ENCODE measurements at places on chromosomes 1 and 21.

- no peak for DNase-seq
These were observed 14.7 kb downstream of the COA7 start for GRCh38 chr1:52683367-52683940.

GRCh38 chr1:18927654-18928272 lies 25.4 kb upstream of the ALDH4A1 start:
- DNase-seq = no peak

DNA sequence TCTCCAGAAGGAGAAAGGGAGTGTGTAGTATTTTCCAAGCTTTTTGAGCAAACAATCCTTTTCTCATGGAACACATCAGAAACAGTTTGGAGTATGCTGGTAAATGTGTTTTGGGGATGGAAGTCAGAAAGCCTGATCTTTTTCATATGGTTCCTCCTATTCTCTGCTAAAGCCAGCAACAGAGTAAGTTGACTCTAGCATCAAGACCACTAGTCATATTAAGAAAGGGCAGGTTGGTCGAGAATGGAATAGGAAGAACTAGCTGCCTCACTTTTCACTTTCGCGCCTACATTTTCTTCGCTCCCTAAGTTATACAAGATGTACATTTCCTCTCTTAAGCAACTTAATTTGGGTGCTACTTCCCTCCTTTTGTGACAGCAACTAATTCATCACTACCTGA lies 24.0 kb downstream of the PPT1 start:
- no peak for DNase-seq

- no peak for DNase-seq
These were observed 22.7 kb downstream of the POFUT2 start for GRCh38 chr21:45264912-45265515.

DNA sequence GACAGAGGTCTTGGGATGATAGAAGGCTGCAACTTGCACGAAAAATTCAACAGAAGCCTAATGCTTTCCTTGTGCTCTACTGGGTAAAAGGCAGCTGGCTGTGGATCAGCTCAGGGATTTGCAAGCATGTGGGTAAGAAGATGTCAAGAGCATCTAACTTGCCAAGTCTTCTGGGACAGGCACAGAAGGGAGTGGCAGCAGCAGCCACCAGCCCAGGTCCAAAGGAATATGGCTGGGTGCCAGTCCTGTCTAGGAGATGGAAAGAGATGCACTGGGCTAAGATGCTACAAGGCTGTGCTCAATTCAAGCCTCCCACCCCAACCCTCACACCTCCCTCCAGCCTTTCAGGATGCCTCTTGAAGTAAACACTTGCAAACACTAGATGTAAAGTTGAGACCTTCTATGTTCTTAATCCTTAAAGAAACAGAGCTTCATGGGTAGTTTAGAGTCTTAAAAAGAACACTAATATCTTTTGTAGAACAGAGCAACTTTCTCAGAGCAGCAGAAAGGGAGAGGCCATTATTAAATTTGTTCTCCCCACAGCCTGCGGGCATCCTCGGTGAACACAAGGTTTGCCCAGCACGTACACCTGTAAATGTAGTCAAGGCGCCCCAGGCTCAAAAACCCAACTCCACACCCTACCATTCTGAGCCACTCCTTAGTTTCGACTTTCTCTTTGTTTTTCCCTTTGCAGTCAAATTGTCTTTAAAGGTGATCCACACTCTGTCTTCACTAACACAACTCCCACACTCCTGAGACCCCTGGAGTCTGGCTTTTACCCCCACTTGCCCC lies 64.6 kb upstream of the BCAR3 start:
- no peak for DNase-seq

DNA sequence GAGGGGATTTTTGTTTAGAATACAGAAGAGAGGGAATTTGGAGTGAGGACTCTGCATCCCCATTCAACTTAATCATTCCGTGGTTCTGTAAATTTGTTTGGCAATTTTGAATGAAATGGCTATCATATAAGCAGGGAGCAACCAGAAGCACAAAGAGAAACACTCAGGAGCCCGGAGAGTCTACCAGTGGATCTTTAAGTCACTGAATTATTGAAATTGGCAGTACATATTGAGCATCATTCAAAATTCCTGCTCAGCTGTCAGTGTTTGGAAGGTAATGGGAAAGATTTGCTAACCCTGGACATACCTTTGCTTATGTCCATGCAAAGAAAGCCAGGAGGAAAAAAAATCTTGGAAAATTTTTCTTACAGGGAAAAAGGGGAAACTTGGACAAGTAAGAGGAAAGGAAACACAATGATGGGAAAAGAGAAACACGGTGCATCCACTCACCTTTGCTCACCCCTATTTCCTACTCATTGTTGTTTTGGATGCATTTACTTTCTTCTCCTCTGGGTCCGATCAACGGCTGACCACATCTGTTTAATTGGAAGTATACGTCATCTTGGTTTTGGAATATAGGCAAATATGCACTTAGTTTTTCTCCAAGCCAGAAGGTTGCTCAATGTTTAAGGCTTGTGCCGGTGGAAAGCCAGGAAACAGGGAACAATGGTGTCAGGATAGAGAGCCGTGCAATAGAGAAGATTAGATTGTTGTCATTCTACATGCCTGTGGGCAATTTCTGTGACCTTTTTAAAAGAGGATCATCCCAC lies 243.0 kb upstream of the LYPLAL1 start:
- no peak for DNase-seq

- no peak for DNase-seq
These were observed 350.9 kb upstream of the PKN2 start for GRCh38 chr1:88333086-88333695.

GRCh38 chr1:37480581-37481288 lies 6.4 kb downstream of the ZC3H12A start:
- DNase-seq = no peak

DNA sequence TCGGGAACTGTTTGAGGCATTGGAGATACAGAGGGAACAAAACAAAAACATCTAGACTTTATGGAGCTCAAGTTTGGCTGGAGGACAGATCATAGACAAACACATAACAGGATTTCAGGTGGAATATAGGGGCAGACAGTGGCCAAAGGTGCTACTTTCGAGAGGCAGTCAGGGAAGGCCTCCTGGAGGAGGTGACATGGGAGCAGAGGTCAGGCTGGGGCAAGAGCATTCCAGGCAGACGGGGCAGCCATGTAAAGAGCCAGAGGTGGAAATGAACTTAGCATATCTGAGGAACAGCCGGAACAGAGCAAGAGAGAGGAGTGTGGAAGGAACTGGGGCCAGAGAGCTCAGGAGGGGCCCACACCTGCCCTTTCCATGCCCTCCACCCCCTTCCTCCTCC lies 122.3 kb downstream of the DMRTB1 start:
- DNase-seq = no peak

DNA sequence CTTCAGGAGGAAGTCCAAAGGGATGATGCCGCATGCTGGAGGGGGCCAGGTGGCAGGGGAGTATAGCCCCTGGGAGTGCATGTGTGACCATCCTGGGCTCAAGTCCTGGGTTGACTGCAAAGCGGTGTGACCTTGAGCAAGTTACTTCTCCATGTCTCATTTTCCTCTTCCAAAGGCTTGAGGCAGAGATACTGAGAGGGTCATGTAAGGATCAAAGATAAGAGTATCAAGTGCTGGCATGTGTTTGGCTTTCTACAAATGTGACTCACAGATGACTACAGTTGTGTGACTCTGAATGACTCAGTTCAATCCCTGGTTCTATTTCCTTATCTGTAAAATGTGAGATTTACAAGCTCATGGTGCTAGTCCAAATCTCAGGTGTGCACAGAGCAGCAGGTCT lies 26.1 kb downstream of the PROK1 start:
- DNase-seq = no peak

DNA sequence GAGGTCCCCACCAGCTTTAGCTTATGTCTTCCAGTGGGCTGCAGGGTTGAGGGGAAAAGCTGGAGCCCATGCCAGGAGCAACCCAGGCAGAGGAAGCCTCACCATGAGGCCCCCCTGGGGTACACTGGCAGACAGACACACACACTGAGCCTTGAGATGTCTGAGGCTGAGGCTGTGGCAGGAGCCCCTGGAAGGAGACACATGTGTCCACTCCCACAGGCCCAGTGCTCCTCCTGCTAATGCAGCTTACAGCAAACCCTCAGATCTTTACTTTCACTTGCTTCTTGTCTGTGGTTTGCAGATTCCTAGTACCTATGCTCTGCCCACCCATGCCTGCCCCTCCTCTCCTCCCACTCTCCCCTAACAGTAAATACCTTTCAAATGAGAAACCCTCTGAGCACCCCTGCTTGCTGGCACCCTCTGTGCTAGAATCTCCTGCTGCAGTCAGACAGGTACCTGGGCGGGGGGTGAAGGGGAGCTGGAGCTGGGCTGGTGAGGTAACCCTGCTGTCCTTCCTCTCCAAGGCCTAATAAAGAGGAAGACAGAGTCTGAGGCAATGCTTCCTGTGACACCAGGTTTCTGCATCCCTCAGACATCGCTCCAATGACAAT lies 63.4 kb upstream of the NEK2 start:
- no peak for DNase-seq

GRCh38 chr1:10730985-10731384 lies 65.5 kb downstream of the CASZ1 start:
- no peak for DNase-seq

GRCh38 chr21:33640697-33641351 lies 717 bp downstream of the CRYZL1 start:
- DNase-seq = no peak

GRCh38 chr1:23908453-23909341 lies 4.5 kb downstream of the CNR2 start:
- DNase-seq = peak; percentile 34

DNA sequence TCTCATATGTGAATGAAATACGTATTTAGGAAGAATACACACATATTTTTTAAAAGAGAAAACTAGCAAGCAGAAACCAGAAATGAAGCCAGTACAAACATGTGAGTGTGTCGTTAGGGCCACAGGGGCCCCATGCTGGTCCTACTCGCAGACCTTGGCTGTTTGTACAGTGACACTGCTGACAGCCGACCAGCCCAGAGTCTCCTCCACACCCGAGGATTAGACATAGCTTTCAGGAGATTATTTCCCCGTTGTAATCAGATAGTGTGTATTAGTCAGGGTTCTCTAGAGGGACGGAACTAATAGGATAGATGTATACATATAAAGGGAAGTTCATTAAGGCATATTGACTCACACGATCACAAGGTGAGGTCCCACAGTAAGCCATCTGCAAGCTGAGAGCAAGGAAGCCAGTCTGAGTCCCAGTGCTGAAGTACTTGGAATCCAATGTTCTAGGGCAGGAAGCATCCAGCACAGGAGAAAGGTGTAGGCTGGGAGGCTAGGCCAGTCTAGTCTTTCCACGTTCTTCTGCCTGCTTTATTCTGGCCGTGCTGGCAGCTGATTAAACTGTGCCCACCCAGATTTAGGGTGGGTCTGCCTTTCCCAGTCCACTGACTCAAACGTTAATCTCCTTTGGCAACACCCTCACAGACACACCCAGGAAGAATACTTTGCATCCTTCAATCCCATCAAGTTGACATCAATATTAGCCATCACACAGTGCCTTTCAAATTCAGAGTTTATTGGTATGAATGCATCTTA lies 51.2 kb downstream of the DIP2A start:
- no peak for DNase-seq

DNA sequence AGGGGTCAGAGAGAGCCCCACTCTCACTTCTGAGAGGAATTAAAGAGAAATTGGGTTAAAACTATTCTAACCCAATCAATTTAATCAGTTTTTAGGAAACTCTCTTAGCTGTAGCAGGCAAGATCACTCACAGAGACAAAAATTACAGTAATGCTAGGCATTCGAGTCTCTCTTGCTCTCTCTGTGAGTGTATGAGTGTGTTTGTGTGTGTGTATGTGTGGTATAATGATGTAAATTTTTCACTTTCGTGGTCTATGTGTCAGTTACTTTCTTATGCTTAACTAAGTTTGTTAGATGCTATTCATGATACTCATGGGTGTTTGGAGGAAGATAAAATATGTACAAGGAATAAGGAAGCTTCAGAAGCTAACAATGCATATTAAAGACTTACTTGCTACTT lies 131.3 kb downstream of the FASLG start:
- no peak for DNase-seq

GRCh38 chr1:37449936-37450335 lies 24.4 kb upstream of the ZC3H12A start:
- DNase-seq = peak; percentile 90

DNA sequence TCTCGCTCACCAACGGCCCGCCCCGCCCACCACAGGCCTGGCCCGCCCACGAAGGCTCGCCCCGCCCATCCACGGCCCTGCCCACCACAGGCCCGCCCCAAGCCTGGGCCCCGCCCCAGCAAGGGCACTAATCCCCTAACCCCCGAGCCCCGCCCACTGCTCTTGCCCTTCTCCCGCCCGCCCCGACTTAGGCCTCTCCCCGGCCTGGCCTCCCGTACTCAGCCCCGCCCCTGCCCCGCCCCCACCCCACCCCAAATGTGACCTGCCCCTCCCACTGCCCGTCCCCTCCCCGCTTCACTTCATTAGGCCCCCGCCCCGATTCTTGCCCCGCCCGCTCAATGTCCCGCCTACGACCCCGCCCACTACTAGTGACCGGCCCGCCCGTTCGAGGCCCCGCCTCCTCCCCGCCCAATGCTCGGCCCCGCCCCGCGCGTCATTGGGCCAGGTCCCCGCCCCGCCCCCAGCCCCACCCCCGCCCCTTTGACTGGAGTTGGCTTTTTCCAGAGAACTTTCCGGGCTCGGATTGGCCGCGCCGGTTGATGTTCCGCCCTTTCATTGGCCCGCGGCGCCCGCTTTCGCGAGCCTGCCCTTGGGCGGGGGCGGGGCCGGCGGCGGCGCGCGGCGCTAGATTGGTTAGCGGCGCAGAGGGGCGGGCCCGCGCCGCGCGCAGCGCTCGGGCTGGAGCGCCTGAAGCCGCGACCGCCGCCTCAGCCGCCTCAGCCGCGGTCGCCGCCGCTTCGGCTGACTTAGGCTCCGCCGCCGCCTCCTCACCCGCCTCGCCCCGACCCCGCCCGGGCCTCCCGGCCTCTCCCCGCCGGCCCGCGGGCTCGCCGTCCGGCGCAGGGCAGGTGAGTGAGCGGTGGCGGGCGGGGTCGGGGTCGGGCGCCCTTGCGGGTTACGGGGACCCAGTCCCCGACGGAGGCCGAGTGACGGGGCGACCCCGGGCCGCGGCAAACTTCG lies at the start of gene PCBP3:
PCBP3 (plus strand) TSS at position 705 of the 960 bp plus-strand sequence. CDS start 206,361 bp downstream, outside the sequence.
- DNase-seq = peak; percentile 85

GRCh38 chr1:66313429-66313828 lies 220.5 kb upstream of the SGIP1 start:
- no peak for DNase-seq

DNA sequence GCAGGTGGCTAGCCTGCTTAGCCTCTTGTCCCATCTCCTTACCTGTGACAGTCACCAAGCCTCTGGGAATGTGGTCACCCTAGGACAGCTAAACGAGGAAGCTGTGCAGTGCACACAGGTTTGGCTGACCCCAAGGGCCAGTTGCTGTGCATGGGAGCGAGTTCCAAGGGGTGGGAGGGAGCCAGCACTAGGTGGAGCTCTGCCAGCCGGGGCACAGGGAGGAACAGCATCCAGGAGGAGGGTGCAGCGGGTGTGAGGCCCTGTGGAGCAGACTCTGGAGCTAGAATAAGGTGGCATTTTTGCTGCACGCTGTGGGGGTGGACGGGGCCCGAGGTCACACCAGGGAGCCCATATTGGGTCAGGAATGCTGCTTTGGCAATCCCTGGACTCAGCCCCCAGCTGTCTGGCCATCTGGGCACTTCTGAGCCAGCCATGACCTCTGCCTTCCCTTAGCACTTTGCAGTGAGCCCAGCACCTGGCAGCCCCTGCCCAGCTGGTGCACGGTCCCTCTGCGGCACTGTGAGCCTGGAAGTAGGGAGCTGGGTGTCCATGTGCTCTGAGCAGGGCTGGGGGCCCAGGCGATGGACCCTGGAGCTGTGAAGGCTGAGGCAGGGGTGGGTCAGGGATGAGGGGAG lies 8.7 kb downstream of the PDXK start:
- DNase-seq = no peak

- peak; percentile 39 for DNase-seq
These were observed 126.4 kb downstream of the ZZZ3 start for GRCh38 chr1:77556045-77556444.

- no peak for DNase-seq
These were observed 205.2 kb downstream of the GRIK3 start for GRCh38 chr1:36829066-36829465.
